ENCODE measurements at places on chromosomes 11 and 22. TPM values are rescaled to one million over a fixed set of nuclear protein-coding genes. Genes with fewer than 3 reads are reported as not detected.

Gene OR52E8
- total RNA-seq: not detected

Gene BATF2
- total RNA-seq: 1.6 TPM

Gene OR10D3
- total RNA-seq: not detected

Gene OR56B4
- total RNA-seq: not detected

Gene GPR83
- total RNA-seq: not detected

Gene MS4A3
- not detected for total RNA-seq

Gene CRYBB3
- not detected for total RNA-seq

Measured in NCI-H460 (cell line).